ENCODE measurements at places on chromosomes 3 and 15. TPM values are rescaled to one million over a fixed set of nuclear protein-coding genes. Genes with fewer than 3 reads are reported as not detected.

GRCh38 chr3:128950223-128950938, 43.5 kb downstream of the CFAP92 start:
- peak; percentile 61 for DNase-seq

- no peak for DNase-seq
These were observed 913 bp downstream of the IMPDH2 start for GRCh38 chr3:49028298-49028672.

IQCF5 gene
- total RNA-seq = not detected

PLSCR2 gene
- total RNA-seq = not detected

GCHFR gene
- 32.8 TPM for total RNA-seq

CMTM8 gene
- 8.1 TPM for total RNA-seq

DNA sequence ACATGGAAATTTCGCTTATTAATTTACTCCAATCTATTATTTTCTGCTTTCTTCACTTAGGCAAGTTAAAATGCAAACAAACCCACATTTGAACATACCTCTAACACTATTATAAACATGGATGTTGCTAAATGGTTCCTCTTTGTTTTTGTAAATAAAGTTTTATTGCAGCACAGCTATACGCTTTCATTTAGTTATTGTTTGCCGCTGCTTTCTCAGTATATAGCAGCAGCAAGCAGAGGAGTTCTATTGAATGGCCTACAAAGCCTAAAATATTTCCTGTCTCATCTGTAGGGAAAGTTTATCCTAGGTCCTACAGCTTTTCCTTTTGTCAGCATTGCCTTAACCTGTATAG, 7.9 kb upstream of the CHD2 start:
- DNase-seq = no peak

DNA sequence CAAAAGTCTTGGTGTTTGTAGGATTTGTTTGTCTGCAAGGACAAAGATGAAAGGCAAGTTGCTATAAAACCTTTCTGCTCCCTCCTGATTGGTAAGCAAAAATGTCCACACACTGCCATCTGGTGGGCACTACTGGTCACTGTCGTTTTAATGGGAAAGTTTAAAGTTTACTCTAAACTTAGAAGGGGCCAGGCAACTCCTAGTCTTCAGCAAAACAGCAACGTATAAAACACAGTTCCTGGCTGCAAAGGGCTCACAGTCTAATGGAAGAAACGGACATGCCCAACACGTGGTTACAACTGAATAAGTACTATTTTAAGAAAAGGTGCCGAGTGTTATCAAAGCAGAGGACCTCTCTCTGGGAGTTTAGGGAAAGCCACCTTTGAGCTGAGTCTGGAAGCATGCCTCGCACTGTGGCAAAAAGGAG, 23.7 kb upstream of the TPRG1 start:
- peak; percentile 81 for DNase-seq

FGF7 gene
- total RNA-seq = not detected

DNA sequence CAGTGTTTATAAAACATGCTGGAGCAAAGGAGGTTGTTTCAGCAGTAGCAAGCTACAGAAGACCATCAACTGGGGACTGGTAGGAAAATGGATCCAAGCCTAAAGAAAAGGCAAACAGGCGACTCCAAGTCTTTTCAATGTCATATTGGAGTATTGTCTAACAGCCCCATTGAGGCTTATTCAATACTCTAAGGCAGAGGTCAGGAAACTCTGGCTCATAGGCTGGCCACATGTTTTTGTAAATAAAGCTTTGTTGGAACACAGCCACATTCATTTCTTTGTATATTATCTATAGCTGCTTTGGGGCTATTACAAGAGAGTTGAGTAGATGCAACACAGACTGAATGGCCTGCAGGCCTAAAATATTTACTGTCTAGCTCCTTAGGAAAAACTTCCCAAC, 77.5 kb downstream of the RPL22L1 start:
- DNase-seq = no peak

- peak; percentile 48 for DNase-seq
These were observed 24.1 kb upstream of the MRPL3 start for GRCh38 chr3:131526801-131527347.

- DNase-seq = no peak
These were observed 18.3 kb downstream of the MAGEL2 start for GRCh38 chr15:23629234-23629805.

GRCh38 chr15:72153269-72154000, 35.2 kb downstream of the SENP8 start:
- DNase-seq = no peak

DNA sequence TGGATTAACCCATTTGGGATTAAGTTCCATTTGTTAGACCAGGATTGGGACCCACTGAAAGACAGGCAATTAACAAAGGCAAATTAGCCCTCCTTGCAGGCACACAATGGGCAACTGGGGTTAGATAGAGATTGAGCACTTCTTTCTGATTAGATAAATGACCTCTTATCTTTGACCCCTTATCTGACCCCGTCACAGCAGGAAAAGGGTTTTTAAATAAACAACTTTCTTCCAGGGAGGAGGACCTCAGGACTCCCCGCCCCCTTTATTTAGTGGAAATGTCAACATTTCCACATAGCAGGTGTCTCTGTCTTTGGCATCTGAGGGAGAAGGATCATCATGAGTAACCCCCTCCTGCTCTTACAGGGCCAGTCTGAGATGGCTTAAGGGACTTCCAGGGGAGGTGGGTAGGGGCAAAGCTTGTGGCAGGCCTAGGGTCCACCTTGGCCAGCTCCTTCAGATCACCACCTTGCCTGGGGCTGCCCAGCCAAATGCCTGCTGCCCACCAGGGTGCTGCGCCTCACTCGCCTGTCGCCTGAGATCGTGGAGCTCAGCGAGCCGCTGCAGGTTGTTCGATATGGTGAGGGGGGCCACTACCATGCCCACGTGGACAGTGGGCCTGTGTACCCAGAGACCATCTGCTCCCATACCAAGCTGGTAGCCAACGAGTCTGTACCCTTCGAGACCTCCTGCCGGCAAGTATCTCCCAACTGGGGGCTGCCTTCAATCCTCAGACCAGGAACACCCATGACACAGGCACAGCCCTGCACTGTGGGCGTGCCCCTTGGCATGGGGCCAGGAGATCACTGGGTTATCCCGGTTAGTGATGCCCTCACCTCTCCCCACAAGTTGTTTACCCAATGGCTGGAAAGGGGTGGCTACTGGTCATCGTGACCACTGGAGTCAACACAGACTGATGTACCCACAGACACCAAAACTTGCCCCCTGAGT, 2.6 kb upstream of the WDR6 start:
- peak; percentile 40 for DNase-seq

- DNase-seq = peak; percentile 52
These were observed 619 bp downstream of the TTBK2 start for GRCh38 chr15:42919799-42920518.

- no peak for DNase-seq
These were observed 10.5 kb upstream of the CCDC54 start for GRCh38 chr3:107366766-107367165.

ARGFX gene
- total RNA-seq = not detected

BTLA gene
- total RNA-seq = 21.7 TPM
